Myocyte (in vitro differentiated cells): ENCODE measurements at places on chromosomes 1 and 21. TPM values are rescaled to one million over a fixed set of nuclear protein-coding genes. Genes with fewer than 3 reads are reported as not detected.

The FAAH gene
- total RNA-seq = 0.26 TPM in 1 of 2 replicates, not detected in the other

The FCGR3B gene
- total RNA-seq = not detected in 2 replicates

The STIL gene
- total RNA-seq = 0.99 and 1.4 TPM in 2 replicates

The CFHR1 gene
- 0.21 and 0.73 TPM in 2 replicates for total RNA-seq

The LIX1L gene
- 24.4 and 24.7 TPM in 2 replicates for total RNA-seq

The LCE2A gene
- not detected in 2 replicates for total RNA-seq

The NCF2 gene
- total RNA-seq = 0.10 TPM in 1 of 2 replicates, not detected in the other

The GPA33 gene
- total RNA-seq = not detected in 2 replicates

The HSPA13 gene
- total RNA-seq = 38.1 and 45.3 TPM in 2 replicates

The AKT3 gene
- 9.4 and 10.4 TPM in 2 replicates for total RNA-seq

The TMEM200B gene
- total RNA-seq = 0.10 and 0.29 TPM in 2 replicates

The NEGR1 gene
- total RNA-seq = 10.8 and 13.4 TPM in 2 replicates
